GM23338 (cell line): ENCODE measurements at places on chromosomes 5 and 9. TPM values are rescaled to one million over a fixed set of nuclear protein-coding genes. Genes with fewer than 3 reads are reported as not detected.

The SLC34A3 gene
- total RNA-seq = not detected in 2 replicates

The SLCO4C1 gene
- 6.7 and 7.8 TPM in 2 replicates for total RNA-seq

The MRRF gene
- total RNA-seq = 31.5 and 32.7 TPM in 2 replicates

The PCDHGA5 gene
- total RNA-seq = 2.9 and 3.1 TPM in 2 replicates

The HEMGN gene
- total RNA-seq = not detected in 2 replicates

The NRG2 gene
- total RNA-seq = 0.70 and 1.3 TPM in 2 replicates

The ERBIN gene
- total RNA-seq = 26.4 and 29.1 TPM in 2 replicates

The RASGEF1C gene
- 0.42 and 2.6 TPM in 2 replicates for total RNA-seq

The NIPSNAP3A gene
- 9.6 and 12.7 TPM in 2 replicates for total RNA-seq

The SMIM33 gene
- not detected in 2 replicates for total RNA-seq

The PAX5 gene
- 0.17 and 0.27 TPM in 2 replicates for total RNA-seq

The GPR151 gene
- total RNA-seq = not detected in 2 replicates

The C9orf153 gene
- 0.12 TPM in 1 of 2 replicates, not detected in the other for total RNA-seq

- peak; percentile 71 for DNase-seq
Measured at GRCh38 chr9:104386425-104387069, 117.5 kb upstream of the OR13F1 start.

DNA sequence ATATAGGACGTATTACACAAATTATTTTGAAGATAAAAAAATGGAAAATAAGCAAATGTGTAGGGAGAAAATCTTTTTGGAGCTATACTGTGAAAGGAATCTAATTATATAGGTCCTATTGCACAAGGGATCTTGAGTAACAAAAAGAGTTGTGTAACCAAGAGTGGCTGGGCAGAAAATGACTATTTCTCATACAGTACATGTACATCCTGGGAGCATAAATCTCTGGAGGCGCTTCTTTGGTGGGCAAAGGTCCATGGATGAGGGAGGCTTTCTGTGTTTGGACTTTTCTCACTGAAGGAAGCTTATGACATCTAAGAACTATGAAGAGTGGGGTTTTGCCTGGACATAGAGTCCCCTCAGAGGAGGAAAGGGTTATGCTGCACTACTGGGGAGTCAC, 29.8 kb downstream of the ANKS6 start:
- no peak for DNase-seq

DNA sequence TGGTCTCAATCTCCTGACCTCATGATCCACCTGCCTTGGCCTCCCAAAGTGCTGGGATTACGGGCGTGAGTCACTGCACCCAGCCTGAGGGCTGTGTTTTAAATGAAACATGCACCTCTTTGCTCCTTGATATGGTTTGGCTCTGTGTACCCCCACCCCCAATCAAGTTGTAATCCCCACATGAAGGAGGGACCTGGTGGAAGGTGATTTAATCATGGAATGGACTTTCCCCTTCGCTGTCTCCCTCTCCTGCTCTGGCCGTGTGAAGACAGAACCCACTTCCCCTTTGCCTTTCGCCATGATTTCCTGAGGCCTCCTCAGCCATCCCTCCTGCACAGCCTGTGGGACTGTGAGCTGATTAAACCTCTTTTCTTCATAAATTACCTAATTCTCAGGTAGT, 12.5 kb upstream of the NOTCH1 start:
- DNase-seq = no peak

DNA sequence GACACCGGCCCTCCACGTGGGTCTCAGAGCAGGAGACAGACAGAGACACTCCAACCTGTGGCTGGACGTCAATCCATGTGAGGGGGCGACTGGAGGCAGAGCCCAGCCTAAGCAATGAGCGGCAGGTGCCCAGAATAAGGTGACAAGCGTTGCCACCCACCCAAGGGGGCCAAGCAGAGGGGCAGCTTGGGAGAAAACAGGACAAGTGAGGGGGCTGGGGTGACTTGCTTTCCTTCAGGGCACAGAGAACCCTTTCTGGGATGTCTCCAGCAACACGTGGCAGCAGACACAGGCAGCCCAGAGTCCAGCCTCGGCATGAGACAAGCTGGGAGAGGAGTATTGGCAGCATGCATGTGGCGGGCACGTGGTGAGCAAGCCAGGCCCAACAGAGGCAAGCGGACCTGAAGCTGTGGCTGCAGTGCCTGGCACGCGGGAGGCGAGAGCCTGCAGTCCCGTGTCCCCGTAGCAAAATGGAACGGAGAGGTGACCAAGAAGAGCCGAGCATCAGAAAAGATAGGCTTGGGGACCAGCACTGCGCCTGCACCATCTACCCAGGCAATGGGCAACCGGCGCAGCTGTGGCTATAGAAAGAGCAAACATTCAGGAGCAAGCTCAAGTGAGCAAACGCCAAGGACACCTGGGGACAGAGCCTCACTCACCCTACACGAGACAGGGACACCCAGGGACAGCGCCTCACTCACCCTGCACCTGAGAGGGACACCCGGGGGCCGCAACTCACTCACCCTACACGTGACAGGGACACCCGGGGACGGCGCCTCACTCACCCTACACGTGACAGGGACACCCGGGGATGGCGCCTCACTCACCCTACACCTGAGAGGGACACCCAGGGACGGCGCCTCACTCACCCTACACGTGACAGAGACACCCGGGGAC, 6.2 kb downstream of the TERT start:
- no peak for DNase-seq

GRCh38 chr5:134053314-134053839, 48.6 kb upstream of the VDAC1 start:
- peak; percentile 32 for DNase-seq

- DNase-seq = no peak
Measured at GRCh38 chr9:74942801-74943200, 9.9 kb downstream of the C9orf40 start.

- no peak for DNase-seq
Measured at GRCh38 chr9:93960971-93961841, 6.1 kb upstream of the BARX1 start.

- no peak for DNase-seq
Measured at GRCh38 chr5:116445311-116445710, 129.3 kb downstream of the SEMA6A start.

DNA sequence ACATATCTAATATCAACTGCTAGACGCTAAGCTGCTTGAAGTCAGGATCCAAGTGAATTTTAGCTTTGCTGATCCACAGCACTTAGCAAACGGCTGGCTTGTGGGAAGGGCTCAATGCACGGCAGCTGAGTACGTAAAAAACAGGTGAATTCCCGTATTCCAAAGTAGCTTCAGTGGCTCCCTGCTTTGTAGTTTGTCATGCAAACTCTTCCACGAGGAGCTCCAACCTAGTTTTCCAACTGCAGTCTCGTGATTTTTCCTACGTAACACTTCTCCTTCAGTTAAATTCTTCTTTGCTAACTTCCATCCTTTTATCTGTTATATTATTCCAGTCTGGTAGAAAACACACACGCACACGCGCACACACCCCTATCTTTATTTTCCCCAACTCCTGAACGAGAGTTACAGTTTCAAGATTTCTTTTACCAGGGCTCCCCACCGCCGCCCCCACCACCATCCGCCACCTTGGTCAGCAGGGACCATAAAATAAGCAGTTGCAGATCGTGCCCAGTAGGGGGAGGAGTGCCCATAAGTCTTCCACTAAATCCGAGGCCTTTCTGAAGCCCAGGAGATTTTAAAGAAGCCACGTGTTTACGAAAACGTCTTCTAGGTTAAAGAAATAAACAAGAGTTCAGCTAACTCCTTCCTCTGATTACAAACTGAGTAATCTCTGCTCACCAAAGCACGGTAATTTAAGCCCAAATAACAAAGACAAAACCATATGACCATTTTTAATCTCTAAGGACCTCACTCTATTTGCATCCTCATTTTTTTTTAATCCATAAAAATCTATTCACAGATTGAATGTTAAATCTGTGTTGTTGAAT, 34.8 kb upstream of the TRIO start:
- DNase-seq = peak; percentile 92

- DNase-seq = no peak
Measured at GRCh38 chr9:36959681-36960574, 74.1 kb downstream of the PAX5 start.

DNA sequence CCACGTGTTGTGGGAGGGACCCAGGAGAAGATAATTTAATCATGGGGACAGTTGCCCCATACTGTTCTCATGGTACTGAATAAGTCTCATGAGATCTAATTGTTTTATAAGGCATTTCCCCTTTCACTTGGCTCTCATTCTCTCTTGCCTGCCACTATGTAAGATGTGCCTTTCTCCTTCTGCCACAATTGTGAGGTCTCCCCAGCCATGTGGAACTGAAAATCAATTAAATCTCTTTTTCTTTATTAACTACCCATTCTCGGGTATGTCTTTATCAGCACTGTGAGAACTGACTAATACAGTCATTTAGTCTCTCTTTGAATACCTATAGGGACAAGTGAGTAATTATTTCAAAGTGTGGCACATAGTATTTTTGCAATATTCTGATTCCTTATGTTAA, 269.2 kb upstream of the SMARCA2 start:
- no peak for DNase-seq

- DNase-seq = no peak
Measured at GRCh38 chr5:66242050-66242715, 98.1 kb downstream of the SREK1 start.

- no peak for DNase-seq
Measured at GRCh38 chr5:133756756-133757155, 144.4 kb upstream of the FSTL4 start.

DNA sequence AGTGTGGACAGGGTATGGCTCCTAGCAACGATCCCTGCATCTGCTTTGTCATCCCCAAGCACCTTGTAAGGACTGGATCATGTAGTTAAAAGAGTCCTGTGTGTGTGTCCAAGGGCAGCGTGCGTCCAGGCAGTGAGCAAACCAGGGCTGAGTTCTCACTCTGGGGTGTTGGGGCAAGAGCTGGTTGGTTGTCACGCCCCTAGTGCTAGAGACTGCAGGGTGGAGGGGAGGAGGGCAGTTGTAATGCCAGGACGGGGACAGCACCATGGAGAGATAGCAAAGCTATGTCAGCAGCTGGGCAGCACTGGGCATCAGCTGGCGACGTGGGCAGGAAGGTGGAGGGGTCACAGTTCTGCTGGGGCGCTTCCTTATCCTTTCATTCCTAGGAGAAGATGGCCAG, 100.8 kb downstream of the ZNF618 start:
- no peak for DNase-seq

DNA sequence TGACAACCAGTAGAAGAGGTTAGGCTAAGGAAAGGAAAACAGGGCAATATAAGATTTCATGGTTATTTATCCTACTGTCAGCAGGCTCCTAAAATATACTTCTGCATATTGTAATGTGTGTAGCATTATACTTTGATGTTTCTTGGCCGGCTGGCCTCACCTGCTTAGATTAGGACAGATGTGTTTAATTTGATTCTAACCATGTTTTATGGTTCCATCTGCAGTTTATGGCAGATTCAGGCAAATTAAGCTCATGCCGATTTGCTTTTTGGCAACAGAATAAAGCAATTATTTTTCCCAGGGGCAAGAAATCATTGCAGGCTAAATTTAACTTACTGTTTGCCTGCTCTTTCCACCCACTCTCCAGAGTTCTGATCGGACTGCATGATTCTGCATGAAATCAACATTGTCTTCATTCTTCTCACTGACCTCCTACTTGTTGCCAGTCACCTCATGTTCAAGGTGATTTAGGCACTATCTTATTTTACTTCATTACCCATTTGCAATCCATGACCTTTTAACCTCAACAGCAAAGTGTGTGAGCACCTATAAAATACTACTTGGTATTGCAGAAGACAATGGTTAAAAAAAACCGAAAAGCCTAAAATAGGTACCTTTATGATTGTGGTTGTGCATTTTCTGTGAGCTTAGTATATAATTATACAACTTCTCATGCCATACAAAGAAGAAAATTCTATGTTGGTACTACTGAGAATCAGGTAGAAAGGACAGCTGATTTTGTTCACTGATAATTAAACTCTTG, 125.2 kb downstream of the EDIL3 start:
- no peak for DNase-seq

- DNase-seq = no peak
Measured at GRCh38 chr5:5164163-5164562, 24.0 kb downstream of the ADAMTS16 start.

DNA sequence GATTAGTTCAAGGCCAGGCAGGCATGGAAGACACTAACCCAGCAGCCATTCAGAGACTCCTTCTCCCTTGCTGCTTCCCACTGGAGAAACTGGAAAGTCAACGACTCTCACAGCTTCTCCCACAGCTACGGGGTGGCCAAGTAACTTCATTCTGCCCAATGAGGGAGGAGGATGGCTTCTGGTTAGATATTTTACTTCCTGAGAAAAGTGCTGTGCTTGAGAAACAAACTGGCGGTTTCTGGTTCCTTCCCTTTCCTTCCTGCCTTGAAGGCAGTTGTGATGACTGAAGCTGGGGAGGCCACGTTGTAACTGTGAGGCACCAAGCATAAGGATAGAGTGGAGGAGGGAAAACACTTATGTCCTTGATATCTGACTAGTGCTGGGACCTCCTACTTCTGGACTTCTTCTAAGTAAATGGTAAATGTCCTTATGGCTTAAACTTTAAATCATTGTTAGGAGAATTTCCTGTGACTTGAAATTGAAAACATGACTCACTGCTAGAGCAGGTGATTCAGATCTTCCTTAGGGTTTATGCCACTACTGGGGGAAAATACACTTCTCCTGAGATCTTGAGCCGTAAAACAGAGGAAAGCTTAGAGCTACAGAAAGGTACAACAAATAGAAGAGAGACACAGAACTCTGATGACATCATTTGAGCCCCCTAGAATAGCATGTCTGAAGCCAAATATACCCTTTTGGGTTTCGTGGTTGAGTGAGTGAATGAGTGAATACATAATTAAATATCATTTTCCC, 3.1 kb upstream of the GNPDA1 start:
- DNase-seq = no peak

GRCh38 chr5:123099514-123100151, 10.6 kb downstream of the PRDM6 start:
- peak; percentile 78 for DNase-seq

- no peak for DNase-seq
Measured at GRCh38 chr5:52491071-52491787, 296.5 kb upstream of the ITGA1 start.

DNA sequence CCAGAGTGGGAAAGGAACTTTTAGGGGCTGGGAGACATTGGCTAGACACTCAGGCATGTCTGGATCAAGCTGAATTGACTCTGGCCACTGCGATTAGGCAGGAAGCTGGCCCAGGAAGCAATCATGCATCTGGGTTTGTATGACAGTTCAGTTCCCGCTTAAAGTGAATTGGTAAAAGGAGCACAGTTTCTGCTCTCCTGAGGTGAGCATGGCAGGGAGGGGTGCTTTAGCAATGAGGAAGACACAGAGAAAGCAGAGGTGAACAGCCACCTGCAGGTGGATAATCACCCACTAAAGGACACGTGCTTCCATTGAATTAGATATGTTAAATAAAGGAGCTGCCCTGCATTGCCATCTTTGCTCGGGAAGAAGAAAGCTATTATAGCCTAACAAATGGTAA, 248.1 kb upstream of the MAP3K1 start:
- DNase-seq = peak; percentile 4

GRCh38 chr5:36096486-36096885, 29.8 kb upstream of the UGT3A2 start:
- no peak for DNase-seq

- no peak for DNase-seq
Measured at GRCh38 chr9:123309611-123310010, 41.2 kb upstream of the STRBP start.

GRCh38 chr5:171129308-171129707, 179.7 kb upstream of the TLX3 start:
- DNase-seq = peak; percentile 50

GRCh38 chr9:69801989-69802388, 18.6 kb upstream of the CFAP95 start:
- DNase-seq = no peak

GRCh38 chr5:65013166-65013565, 244.4 kb downstream of the CWC27 start:
- DNase-seq = no peak
